ENCODE measurements at places on chromosomes 12 and 14. TPM values are rescaled to one million over a fixed set of nuclear protein-coding genes. Genes with fewer than 3 reads are reported as not detected.

DNA sequence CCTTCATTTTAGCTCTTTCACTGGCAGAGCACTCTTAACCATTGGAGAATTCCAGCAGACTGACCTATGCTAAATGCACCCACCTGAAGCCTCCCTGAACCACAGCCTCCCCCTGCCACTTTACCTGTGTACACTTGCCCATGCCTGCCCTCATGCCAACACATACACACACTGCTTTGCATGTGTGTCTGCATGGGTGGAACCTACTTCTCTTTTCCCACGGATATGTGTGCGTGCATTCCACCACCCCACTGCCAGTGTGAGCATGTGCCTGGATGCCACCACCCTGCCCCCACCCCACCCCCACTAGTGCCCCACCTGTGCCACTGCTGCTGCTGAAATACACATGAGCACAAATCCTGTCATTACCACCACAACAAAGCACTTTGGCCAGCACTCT lies 49.5 kb upstream of the EEA1 start:
- H3K27ac ChIP-seq, result no peak overlapping the region
- H3K27me3 ChIP-seq, result no peaks in the 10 kb centered on the region
- H3K36me3 ChIP-seq, result no peaks in the 10 kb centered on the region
- DNase-seq, result no peak
- no peak overlapping the region for H3K4me3 ChIP-seq
- no peaks in the 10 kb centered on the region for H3K4me1 ChIP-seq

The SRRM4 gene
- not detected for total RNA-seq

GRCh38 chr12:109930028-109930800 lies 30.1 kb downstream of the TCHP start:
- no peaks in the 10 kb centered on the region for H3K4me1 ChIP-seq
- DNase-seq, result no peak
- H3K36me3 ChIP-seq, result peaks cover 10% of the 10 kb centered on the region
- H3K4me3 ChIP-seq, result no peak overlapping the region

DNA sequence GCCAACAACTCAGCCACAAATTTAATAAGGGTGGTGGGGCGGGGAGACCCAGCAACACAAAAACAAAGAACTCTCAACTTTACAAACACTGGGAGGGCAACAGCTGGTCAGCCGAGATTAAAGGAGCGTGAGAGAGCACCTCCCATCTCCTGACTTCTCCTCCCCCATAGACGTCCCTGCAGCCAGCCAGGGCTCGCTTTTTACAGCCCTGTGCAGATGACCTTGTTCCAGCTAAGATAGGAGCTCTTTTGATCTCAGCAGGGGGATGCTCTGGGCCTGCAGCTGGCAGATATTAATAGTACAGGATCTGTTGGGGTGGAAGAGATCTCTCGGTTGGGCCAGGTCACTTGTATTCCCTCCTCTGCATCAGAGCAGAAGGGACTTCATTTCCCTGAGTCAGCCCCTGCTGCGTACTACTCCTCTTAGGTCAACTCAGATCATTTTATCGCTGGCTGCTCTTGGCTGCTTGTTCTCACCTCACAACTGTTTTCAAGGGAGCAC lies 475.8 kb downstream of the RAD51B start:
- H3K27me3 ChIP-seq, result no peaks in the 10 kb centered on the region
- H3K36me3 ChIP-seq, result no peaks in the 10 kb centered on the region
- no peak overlapping the region for H3K4me3 ChIP-seq
- H3K4me1 ChIP-seq, result no peaks in the 10 kb centered on the region

DNA sequence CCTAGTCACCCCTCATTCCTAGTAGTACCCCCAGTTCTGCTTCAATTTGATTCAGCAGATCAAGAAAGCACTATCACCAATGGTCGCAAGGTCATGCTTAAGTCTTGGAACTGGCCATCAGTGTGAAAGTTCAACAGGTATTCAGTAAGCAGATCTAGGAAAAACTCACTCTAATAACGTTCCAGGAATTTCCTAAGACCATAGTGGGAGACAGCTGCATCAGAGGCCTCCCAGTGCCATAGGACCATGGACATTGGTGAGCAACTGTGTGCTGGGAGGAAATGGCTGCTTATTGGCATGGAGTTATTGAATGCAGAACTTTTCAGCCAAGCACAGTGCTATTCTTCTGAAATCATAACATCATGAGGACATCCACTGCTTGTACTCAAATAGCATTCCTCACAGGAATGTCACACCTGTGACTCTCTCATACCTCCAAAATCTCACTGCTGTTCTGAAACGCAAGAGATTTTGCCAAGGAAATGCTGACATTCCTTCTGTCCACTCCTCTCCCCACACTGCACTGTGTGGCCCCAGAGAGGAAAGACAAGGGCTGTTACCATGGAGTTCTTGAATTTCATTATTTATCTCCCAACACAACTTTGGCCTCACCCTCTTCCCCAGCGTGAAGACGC lies 30.9 kb upstream of the MDM2 start:
- no peaks in the 10 kb centered on the region for H3K27me3 ChIP-seq
- DNase-seq, result no peak
- H3K4me1 ChIP-seq, result no peaks in the 10 kb centered on the region

- H3K4me1 ChIP-seq, result no peaks in the 10 kb centered on the region
- H3K4me3 ChIP-seq, result no peak overlapping the region
- no peaks in the 10 kb centered on the region for H3K27me3 ChIP-seq
- H3K27ac ChIP-seq, result no peak overlapping the region
These were observed 39.8 kb downstream of the SPRING1 start for GRCh38 chr12:116698116-116698515.

GRCh38 chr14:100348784-100349685 lies 25.9 kb downstream of the SLC25A47 start:
- no peaks in the 10 kb centered on the region for H3K36me3 ChIP-seq
- no peak overlapping the region for H3K4me3 ChIP-seq
- no peaks in the 10 kb centered on the region for H3K27me3 ChIP-seq
- no peak for DNase-seq

- no peak for DNase-seq
- H3K4me1 ChIP-seq, result no peaks in the 10 kb centered on the region
- H3K27ac ChIP-seq, result no peak overlapping the region
- H3K36me3 ChIP-seq, result no peaks in the 10 kb centered on the region
These were observed 28.7 kb downstream of the FNTB start for GRCh38 chr14:65015391-65015790.

The TAS2R8 gene
- not detected for total RNA-seq

GRCh38 chr14:55691659-55692058 lies 111.7 kb downstream of the KTN1 start:
- no peak overlapping the region for H3K4me3 ChIP-seq
- no peak overlapping the region for H3K27ac ChIP-seq
- peaks cover 13% of the 10 kb centered on the region for H3K4me1 ChIP-seq
- no peak for DNase-seq
- peaks cover 4% of the 10 kb centered on the region for H3K36me3 ChIP-seq
- no peaks in the 10 kb centered on the region for H3K27me3 ChIP-seq

DNA sequence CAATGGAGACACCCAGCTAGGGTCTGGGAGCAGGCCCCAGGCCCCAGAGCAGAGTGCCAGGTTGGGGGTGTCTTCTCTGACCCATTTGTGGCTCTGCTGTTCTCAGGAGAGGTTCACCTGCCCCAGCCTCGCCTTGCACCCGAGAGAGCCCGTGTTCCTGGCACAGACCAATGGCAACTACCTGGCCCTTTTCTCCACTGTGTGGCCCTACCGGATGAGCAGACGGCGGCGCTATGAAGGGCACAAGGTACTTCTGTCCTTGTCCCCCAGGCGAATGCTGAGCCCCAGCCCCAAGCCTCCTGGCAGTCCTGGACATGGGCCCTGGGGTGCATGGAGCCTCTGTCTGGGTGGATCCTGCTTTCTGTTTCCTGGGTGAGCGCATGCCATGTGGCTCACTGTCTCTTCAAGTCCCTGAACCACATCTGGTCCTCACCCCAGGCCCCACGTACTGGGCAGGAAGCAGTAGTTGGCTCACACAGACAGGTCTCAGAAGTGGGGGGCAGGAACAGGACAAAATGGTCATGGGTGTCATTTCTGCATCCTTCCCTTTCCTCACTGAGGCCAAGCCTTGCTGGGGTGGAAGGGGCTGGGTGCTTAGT lies 58.2 kb downstream of the BEGAIN start:
- peaks cover 12% of the 10 kb centered on the region for H3K4me1 ChIP-seq
- no peak overlapping the region for H3K27ac ChIP-seq
- no peak overlapping the region for H3K4me3 ChIP-seq
- DNase-seq, result no peak
- no peaks in the 10 kb centered on the region for H3K27me3 ChIP-seq
